ENCODE measurements at places on chromosomes 5 and 9.

GRCh38 chr5:8033261-8033660, 164.3 kb downstream of the MTRR start:
- DNase-seq: no peak

DNA sequence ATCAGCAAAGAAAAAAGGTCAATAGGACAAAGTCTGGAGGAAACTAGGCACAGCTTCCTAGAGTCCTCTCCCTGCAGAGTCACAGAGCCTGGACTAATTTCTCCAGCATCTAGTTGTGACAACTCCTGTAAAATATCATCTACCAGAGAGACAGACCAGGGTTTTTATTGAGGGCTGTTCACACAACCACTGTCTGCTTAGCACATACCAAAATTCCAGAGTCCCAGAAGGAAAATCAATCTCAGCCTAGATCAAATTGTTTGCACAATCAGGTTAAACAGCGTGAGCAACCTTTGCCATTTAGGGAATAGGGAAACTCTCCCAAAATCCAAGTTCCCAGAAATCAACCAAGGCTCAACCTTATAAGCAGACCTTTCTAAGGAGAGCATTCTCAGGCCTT, 190.3 kb downstream of the SYK start:
- DNase-seq: no peak

DNA sequence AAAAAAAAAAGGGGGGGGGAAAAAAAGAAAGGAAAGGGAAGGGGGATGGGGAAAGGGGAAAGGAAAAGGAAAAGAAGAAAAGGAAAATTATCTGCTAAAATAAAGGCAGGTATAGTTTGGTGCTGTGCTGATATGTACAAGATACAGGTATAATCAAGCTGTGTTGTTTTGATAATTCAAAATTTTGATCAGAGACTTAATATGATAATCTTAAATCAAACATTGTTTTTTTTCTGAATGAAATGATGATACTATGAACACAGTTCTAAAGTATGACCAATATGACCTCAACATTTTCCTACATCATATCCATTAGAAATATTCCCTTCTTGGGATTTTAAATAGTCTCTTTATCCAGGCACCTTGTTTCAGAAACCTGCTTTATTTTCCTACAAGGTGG, 115.6 kb upstream of the TRPM3 start:
- no peak for DNase-seq

GRCh38 chr5:95075111-95075510, 209.8 kb downstream of the MCTP1 start:
- DNase-seq: no peak

DNA sequence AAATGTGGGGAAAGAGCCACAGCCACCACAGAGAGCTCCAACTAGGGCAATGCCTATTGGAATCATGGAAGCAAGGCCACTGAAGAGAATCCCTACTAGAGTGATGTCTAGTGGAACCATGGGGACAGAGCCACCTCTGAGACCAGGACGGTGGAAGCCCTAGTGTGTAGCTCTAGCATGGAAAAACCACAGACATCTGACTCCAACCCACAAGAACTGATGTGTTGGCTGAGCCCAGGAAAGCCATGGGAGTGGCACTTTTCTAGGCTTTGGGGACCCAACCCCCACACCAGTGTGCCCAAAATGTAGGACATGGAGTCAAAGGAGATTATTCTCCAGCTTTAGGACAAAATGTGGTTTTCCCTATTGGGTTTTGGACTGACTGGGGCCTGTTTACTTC, 721.9 kb downstream of the BRINP1 start:
- DNase-seq: no peak

DNA sequence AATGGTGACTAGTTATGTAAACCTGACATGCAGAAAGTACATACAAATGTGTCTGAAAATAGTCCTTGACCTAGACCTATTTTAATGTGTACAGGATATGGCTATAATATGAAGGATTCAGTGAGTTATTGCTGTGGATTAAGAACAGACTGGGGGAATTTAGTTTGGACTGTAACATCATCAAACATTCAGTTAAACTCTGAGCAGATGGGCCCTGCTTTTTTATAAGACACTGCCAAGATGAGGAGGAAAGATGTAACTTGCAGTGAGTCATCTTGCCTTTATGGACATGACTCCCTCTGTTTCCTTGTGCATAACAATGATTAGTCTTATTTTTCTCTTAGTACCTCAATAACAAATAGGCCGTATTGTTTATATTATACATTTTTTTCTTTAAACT, 12.2 kb downstream of the PPP3R2 start:
- DNase-seq: no peak

- no peak for DNase-seq
Observed at GRCh38 chr5:161925960-161926359, 78.0 kb downstream of the GABRA1 start.

GRCh38 chr9:135570456-135570855, 8.9 kb downstream of the PAEP start:
- DNase-seq: no peak

DNA sequence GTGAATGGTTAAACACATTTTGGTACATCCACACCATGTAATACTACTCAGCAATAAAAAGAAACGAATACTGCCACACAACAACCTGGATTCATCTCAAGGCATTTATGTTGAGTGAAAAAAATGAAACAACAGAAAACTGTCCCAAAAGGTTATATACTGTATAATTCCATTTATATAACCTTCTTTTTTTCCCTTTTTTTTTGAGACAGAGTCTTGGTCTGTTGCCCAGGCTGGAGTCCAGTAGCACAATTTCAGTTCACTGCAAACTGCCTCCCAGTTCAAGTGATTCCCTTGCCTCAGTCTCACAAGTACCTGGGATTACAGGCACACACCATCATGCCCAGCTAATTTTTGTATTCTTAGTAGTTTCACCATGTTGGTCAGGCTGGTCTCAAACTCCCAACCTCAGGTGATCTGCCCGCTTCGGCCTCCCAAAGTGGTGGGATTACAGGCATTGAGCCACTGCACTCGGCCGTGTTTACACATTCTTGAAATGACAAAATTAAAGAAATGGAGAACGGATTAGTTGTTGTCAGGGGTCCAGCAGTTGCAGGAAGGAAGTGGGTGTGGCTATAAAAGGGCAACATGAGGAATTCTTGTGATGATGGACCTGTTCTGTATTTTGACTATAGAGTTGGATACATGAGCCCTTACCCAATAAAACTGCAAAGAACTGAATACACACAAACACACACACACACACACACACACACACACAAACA, 17.4 kb downstream of the PPP6C start:
- no peak for DNase-seq

- no peak for DNase-seq
Observed at GRCh38 chr5:34611464-34612415, 44.4 kb upstream of the RAI14 start.

- no peak for DNase-seq
Observed at GRCh38 chr5:138038826-138039225, 5.9 kb upstream of the FAM13B start.

- peak; percentile 48 for DNase-seq
Observed at GRCh38 chr5:36692791-36693763, 86.7 kb downstream of the SLC1A3 start.

DNA sequence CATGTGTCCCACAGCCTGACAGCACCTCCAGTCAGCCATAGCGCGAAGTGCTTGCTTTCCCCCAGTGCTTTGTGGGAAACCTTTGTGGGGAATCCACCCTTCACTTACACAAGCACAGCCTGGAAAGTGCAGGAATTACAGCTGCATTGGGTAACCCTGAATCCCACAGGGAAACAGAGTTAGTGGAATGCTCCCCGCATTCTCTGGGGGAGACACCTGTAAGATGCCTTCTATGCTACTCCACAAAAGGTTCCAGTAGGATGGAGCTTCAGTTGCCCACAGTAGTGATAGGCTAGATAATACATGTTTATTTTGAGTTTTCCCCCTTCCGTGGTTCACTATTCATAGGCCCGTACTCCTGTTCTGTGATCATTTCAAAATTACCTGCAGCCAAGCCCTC, 60.3 kb downstream of the TLE4 start:
- no peak for DNase-seq

DNA sequence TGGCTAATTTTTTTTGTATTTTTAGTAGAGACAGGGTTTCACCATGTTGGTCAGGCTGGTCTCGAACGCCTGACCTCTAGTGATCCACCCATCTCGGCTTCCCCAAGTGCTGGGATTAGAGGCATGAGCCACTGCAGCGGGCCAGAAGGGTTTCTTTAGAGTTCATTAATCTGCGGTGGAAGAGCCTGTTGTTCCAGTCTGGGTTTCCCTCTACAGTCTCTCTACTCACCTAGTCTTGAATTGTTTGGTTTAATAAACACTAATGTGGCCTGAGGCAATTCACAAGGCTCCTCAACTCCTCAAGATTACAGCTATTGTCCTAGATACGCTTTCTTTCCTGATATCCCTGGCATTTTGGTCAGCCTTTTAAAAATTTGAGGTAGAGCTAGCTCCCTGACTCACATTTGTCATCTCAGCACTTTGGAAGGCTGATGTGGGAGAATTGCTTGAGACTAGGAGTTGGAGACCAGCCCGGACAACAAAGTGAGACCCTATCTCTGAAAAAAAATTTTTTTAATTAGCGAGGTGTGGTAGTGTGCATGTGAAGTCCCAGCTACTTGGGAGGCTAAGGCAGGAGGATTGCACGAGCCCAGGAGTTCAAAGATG, 4.6 kb upstream of the SAR1B start:
- DNase-seq: no peak

DNA sequence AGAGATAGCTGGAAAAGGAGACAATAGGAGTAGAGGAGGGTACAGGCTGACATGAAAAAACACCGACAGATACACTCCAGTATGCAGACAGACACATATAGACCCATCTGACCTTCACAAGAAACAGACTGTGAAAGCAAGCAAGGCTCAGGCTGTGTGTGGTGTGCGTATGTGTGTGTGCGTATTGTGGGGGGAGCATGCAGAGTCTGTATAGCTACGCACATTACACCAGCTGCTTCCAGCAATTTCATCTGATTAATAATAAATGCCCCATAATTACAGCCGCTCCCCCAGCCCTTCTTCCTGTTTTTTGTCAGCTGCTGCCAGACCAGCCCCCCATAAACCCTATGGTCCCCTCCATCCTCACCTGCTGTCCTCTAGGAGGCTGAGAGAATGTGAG, 6.7 kb downstream of the CNTFR start:
- no peak for DNase-seq

- no peak for DNase-seq
Observed at GRCh38 chr5:15897656-15898055, 281.9 kb downstream of the MARCHF11 start.

DNA sequence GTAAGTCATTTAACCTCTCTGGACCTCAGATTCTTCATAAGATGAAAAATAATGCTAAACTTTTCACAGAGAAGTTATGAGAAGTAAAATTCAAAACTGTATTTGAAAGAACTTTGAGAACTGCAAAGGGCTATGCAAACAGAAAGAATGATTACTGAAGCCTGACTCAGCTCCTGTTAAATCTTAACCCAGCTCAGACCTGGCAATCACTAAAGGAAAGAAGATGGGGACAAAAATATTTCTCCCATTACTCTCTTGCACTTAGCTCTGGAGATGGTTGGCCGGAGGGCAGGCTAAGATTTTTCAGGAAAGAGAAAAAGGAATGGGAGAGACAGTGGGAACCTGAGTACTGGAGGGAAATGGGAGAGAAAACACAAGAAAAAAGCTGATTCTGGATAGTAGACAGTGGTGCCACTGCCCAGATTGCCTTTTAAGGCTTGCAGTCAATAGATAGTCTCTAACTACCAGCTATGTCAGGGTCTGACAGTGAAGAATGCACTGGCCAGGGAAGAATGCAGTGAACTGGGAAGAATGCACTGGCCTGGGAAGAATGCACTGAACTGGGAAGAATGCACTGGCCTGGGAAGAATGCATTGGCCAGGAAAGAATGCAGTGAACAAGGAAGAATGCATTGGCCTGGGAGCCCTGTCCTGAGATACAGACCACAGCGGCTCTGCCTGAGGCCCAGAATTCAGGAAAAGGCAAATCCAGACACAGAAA, 25.2 kb upstream of the CEMIP2 start:
- no peak for DNase-seq

DNA sequence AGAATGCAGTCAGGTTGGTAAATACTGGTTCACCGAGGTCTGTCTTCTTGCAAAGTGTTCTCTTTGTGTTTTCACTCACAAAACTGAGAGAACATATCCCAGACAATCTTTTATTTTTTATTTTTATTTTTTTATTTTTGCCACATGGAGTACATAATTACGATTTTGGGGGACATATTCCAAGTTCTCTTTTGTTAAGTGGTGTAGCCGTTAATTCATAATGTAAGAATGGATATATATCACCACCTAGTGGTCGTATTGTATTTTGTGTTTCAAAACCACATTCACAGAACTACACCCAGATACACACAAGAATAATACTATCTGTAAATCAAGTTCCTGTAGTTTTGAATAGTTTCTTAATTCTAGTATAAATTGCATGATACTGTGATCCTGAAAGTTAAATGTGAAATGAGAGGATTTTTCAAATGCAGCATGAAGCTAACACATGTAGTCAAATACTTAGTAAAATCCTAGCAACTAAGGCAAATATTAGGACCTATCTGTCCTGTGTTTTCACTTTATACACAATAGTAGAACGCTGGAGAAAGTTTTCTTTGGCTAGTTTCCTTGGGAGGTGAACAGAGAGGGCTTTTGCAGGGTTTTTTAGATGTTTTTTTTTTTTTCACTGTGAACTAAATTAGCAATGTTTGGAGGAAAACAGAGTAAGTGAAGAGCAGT, 92.7 kb downstream of the VCAN start:
- DNase-seq: no peak

- DNase-seq: no peak
Observed at GRCh38 chr5:143676802-143677201, 135.2 kb upstream of the HMHB1 start.

- DNase-seq: no peak
Observed at GRCh38 chr5:134130239-134130945, 15.9 kb downstream of the TCF7 start.

DNA sequence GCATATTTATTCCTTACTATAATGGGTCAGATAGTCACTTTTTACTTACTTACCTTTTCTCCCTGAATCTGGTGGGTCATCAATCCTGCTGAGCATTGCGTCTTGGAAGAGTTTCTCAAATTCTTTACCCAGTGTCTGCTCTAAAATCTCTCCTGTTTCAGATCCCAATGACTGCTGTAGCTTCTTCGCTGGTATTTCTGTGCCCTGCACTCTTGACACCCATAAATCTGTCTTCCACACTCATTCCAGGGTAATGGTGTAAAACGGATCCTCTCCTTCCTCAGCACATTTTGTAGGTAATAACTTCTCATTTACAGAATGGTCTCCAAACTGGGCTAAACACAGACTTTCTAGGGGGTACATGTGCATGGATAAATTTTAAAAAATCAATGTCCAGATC, 407.4 kb downstream of the DMAC1 start:
- no peak for DNase-seq

GRCh38 chr5:5645891-5646290, 223.4 kb downstream of the ICE1 start:
- DNase-seq: no peak

- DNase-seq: no peak
Observed at GRCh38 chr9:95070549-95071021, 246.9 kb downstream of the FANCC start.

- DNase-seq: no peak
Observed at GRCh38 chr5:136242611-136243010, 49.6 kb upstream of the SMIM32 start.

- DNase-seq: no peak
Observed at GRCh38 chr9:2913026-2913425, 69.1 kb upstream of the PUM3 start.
